ENCODE measurements at places on chromosomes 7 and 10. TPM values are rescaled to one million over a fixed set of nuclear protein-coding genes. Genes with fewer than 3 reads are reported as not detected.

The LRMDA gene
- total RNA-seq: 0.38 TPM

The LRRC72 gene
- not detected for total RNA-seq

The PIK3CG gene
- 0.19 TPM for total RNA-seq

The BET1 gene
- 38.2 TPM for total RNA-seq

The TMEM213 gene
- total RNA-seq: not detected

The PPRC1 gene
- total RNA-seq: 13.4 TPM

The PDCD11 gene
- 30.2 TPM for total RNA-seq

The PARP12 gene
- total RNA-seq: 17.8 TPM

The MKX gene
- total RNA-seq: not detected

The SLC26A4 gene
- 1.7 TPM for total RNA-seq

The ETV1 gene
- 14.1 TPM for total RNA-seq

The SPACDR gene
- 1.7 TPM for total RNA-seq

The CDHR3 gene
- total RNA-seq: 2.5 TPM

The TMEM176B gene
- not detected for total RNA-seq

The SPDYE2 gene
- not detected for total RNA-seq

The SYCE1 gene
- 0.19 TPM for total RNA-seq

The GARIN1A gene
- total RNA-seq: 0.38 TPM

The HIBADH gene
- 62.7 TPM for total RNA-seq

The FBXO24 gene
- total RNA-seq: 0.28 TPM

The GCK gene
- total RNA-seq: 0.38 TPM

The CYP3A7 gene
- not detected for total RNA-seq

The GCC1 gene
- 27.0 TPM for total RNA-seq

The DNAJC12 gene
- total RNA-seq: 9.6 TPM

The AKR1B1 gene
- 51.4 TPM for total RNA-seq

The IMMP2L gene
- 5.9 TPM for total RNA-seq

The BHLHA15 gene
- 0.77 TPM for total RNA-seq

The MMP21 gene
- total RNA-seq: not detected

The IRF5 gene
- total RNA-seq: 0.56 TPM

The MPLKIP gene
- 24.2 TPM for total RNA-seq

The ABHD11 gene
- 5.4 TPM for total RNA-seq

Data from regular cardiac myocyte (primary cell).